ENCODE measurements at places on chromosomes 7 and 10.

- H3K36me3 ChIP-seq = no peaks in the 10 kb centered on the region
- no peak for DNase-seq
- H3K4me3 ChIP-seq = no peak overlapping the region
- H3K27ac ChIP-seq = no peak overlapping the region
- H3K4me1 ChIP-seq = no peaks in the 10 kb centered on the region
These were observed 7.4 kb upstream of the LRRC18 start for GRCh38 chr10:48946891-48947500.

DNA sequence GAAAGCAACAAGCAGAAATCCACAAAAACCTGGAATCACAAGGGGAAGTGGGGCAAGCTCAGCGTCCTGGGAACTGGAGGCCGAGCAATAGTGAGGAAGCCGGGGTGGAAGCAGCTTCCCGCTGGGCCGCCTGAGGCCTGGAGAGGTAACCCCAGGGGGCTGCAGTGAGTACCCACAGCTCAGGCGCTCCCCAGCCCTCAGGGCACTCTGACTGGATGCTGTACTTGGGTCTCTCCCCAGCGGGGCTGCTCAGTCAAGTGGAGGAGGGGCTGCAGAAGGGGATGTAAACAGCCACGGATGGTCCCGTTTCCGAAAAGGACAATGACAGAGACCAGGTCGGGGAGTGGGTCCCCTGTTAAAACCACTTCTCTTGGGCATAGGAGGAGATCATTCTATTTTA lies 50.3 kb downstream of the SLIT1 start:
- H3K36me3 ChIP-seq = no peaks in the 10 kb centered on the region
- no peaks in the 10 kb centered on the region for H3K4me1 ChIP-seq
- H3K27me3 ChIP-seq = no peaks in the 10 kb centered on the region
- H3K4me3 ChIP-seq = no peak overlapping the region
- no peak for DNase-seq
- H3K27ac ChIP-seq = no peak overlapping the region

DNA sequence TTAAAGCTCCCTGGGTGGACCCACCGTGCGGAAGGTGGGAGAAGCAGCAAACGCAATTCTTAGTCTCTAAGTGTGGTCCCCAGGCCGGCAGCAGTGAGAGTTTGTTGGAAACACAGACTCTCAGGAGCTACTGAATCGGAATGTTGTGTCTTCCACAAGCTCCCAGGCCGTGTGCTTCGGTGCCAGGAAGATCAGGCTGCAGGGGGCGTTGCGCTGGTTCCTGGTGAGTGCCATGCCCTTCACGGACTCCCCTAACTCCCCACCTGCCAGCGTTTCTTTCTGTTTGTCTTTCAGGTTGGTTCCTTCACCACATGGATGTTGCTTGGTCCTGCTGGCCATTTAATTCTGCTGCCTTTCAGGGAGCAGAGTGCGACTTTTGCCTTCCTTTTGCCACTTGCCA lies 91.2 kb upstream of the PITRM1 start:
- no peaks in the 10 kb centered on the region for H3K36me3 ChIP-seq
- H3K4me1 ChIP-seq = no peaks in the 10 kb centered on the region
- H3K27me3 ChIP-seq = no peaks in the 10 kb centered on the region
- no peak overlapping the region for H3K4me3 ChIP-seq
- H3K27ac ChIP-seq = peak overlapping the region; percentile 84
- no peak for DNase-seq

GRCh38 chr10:129730272-129730992 lies 233.6 kb downstream of the EBF3 start:
- H3K27me3 ChIP-seq = no peaks in the 10 kb centered on the region
- no peaks in the 10 kb centered on the region for H3K36me3 ChIP-seq
- H3K4me1 ChIP-seq = no peaks in the 10 kb centered on the region
- no peak for DNase-seq
- H3K27ac ChIP-seq = no peak overlapping the region

- no peak overlapping the region for H3K4me3 ChIP-seq
- no peak for DNase-seq
- H3K27me3 ChIP-seq = no peaks in the 10 kb centered on the region
These were observed 322.8 kb upstream of the SORCS1 start for GRCh38 chr10:107487284-107487683.

- H3K4me3 ChIP-seq = no peak overlapping the region
- H3K4me1 ChIP-seq = no peaks in the 10 kb centered on the region
- no peak overlapping the region for H3K27ac ChIP-seq
- no peaks in the 10 kb centered on the region for H3K27me3 ChIP-seq
- no peaks in the 10 kb centered on the region for H3K36me3 ChIP-seq
- no peak for DNase-seq
These were observed 256.4 kb upstream of the SLC26A5 start for GRCh38 chr7:103702454-103702853.

GRCh38 chr7:41133690-41134299 lies 569.1 kb downstream of the INHBA start:
- H3K27ac ChIP-seq = no peak overlapping the region
- H3K36me3 ChIP-seq = no peaks in the 10 kb centered on the region
- no peaks in the 10 kb centered on the region for H3K4me1 ChIP-seq
- no peak overlapping the region for H3K4me3 ChIP-seq
- DNase-seq = no peak
- H3K27me3 ChIP-seq = no peaks in the 10 kb centered on the region

DNA sequence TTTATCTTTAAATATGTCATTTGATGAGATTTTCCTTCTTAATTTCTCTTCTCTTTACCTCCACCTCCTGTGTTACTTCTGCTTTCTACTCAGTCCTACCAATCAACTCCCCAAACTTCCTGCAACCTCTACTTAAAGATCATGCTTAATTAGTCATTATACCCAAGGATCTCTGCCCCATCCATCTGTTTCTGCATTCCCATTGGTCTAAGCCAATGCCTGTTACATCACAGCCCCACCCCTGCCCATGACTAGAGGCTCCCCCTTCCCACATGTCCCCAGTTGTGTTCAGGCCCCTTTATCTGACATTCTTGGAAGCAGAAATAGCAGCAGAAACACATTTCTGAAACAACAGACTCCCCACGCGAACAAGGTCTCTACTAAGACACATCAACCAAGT lies 319.1 kb upstream of the NFE2L3 start:
- no peaks in the 10 kb centered on the region for H3K36me3 ChIP-seq
- H3K27me3 ChIP-seq = no peaks in the 10 kb centered on the region
- no peaks in the 10 kb centered on the region for H3K4me1 ChIP-seq
- no peak overlapping the region for H3K27ac ChIP-seq

- no peaks in the 10 kb centered on the region for H3K4me1 ChIP-seq
- no peaks in the 10 kb centered on the region for H3K27me3 ChIP-seq
- DNase-seq = no peak
These were observed 15.5 kb upstream of the C10orf71 start for GRCh38 chr10:49283491-49283890.

DNA sequence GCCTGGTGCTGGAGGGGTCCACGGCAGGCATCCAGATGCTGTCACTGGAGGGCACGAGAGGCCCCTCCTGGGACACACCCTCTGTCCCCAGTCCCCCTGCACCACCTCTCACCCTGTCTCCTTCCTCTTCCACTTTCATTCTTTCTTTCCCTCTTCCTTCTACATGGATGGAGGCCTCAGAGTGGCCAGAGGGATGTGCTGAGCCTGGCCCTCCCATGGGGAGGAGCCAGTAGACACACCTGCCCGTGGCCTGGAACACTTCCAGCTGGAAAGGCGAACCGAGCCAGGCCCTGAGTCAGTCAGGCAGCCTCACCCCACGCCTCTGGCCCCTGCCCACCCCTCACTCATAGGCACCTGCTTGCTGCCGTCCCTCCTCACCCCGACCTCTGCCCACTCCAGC lies 55.9 kb upstream of the MXI1 start:
- peak overlapping the region; percentile 45 for H3K27ac ChIP-seq
- H3K4me1 ChIP-seq = no peaks in the 10 kb centered on the region
- DNase-seq = peak; percentile 63
- H3K27me3 ChIP-seq = no peaks in the 10 kb centered on the region
- no peaks in the 10 kb centered on the region for H3K36me3 ChIP-seq

- peaks cover 6% of the 10 kb centered on the region for H3K27me3 ChIP-seq
- no peak for DNase-seq
- H3K36me3 ChIP-seq = no peaks in the 10 kb centered on the region
- no peak overlapping the region for H3K4me3 ChIP-seq
- H3K27ac ChIP-seq = no peak overlapping the region
- H3K4me1 ChIP-seq = no peaks in the 10 kb centered on the region
These were observed 48.4 kb upstream of the CRTAC1 start for GRCh38 chr10:98078774-98079173.

DNA sequence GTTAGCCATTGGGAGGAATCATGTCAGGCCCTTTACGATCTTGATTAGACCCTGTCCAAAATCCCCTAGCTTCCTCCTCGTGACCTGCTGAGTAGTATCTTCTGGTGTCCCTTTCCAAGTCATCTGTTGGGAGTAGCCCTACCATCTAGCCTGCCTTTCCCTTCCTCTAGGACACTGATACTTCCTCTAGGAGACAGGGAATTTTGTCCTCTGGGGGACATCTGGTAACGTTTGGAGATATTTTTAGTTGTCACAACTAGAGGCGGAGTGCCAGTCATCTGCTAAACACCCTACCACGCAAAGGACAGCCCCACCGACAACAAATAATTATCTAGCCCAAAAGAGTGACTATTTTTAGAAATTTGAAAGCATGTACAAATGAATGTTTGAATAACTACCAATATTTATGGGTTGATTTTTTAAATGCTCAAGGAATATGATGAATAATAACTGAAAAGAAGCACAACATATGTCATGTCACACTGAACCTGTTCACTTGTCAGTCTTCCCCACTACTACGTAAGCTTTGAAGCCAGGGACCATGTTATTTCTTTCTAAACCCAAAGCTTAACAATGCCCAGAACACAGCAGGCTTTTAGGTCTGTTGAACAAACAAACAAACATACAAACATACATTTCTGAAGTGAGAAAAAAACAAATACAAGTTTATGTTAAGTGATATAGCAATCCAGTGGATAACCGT lies 105.9 kb downstream of the ARHGAP12 start:
- no peak overlapping the region for H3K27ac ChIP-seq
- H3K4me1 ChIP-seq = no peaks in the 10 kb centered on the region
- H3K36me3 ChIP-seq = no peaks in the 10 kb centered on the region
- no peaks in the 10 kb centered on the region for H3K27me3 ChIP-seq
- no peak overlapping the region for H3K4me3 ChIP-seq

DNA sequence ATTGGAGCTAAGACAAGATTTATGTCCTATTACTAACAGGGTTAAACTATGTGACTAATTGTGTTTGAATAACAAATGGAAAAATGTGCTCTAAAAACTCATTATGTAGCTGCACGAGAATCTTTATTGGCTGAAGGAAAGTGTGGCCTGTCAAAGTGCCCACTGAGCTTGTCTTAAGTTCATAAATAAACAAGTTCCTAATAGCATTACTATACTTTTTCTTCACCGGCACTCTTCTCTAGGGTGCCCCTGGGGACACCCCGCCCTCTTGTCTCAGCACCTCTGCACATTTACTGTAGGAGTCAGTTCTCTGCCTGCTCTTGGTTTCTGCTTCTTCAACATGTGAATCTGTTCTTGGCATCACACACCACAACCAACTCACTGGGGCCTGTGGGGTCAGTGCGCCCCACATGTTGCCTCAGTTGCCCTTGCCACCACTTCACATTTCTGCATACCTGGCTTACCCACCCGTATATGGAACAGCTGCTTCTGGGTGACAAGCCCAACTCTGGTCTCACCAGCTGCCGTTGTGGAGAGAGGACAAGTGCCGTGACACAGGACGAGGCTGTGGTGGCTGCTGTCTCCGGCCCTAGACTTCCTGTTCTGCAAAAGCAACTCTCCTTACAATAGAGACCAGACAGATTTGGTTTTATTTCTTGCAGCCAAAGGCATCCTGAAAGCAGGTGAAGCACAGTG lies 96.3 kb upstream of the DDC start:
- no peak overlapping the region for H3K4me3 ChIP-seq
- H3K27ac ChIP-seq = no peak overlapping the region
- no peak for DNase-seq
- H3K36me3 ChIP-seq = no peaks in the 10 kb centered on the region
- peaks cover 5% of the 10 kb centered on the region for H3K4me1 ChIP-seq

DNA sequence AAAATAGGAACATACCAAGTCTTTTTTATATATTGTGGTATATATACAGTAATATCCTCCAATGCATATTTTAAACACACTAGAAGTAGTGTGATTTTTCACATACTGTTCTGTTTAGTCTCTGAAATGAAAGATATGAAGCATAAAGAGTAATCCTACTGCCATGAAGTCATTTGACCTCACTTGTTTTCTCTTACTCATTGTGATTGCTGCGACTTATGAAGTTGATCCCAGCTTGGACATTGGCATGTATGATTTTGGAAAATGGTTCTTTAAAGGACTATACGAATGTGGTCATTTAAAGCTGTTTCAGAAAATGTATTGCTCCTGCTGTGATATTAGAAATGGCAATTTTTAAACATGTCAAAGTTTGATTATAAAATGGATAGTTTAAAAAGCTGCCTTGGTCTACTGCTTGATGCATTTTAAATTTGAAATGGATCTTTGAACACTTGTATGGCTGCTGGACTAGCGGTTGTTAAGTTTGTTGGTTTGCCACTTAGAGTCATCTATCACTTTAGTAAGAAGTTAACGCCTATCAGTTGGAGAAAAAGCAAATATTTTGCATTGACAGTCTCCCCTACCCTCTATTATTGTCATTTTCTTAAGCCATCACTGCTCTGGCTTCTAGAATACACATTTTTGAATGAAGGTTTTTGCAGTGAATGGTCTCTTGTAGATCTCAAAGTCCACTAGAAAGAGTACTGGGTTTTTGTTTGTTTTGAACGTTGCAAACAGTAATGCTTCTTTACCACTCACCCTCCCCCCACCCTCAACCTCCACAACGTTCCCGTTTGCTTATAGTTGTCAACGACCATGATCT lies 881 bp upstream of the PCGF5 start:
- H3K36me3 ChIP-seq = no peaks in the 10 kb centered on the region
- peak overlapping the region; percentile 88 for H3K4me3 ChIP-seq
- H3K27ac ChIP-seq = peak overlapping the region; percentile 91
- DNase-seq = no peak

- H3K4me3 ChIP-seq = no peak overlapping the region
- H3K36me3 ChIP-seq = no peaks in the 10 kb centered on the region
- H3K27ac ChIP-seq = peak overlapping the region; percentile 4
- H3K4me1 ChIP-seq = no peaks in the 10 kb centered on the region
- H3K27me3 ChIP-seq = no peaks in the 10 kb centered on the region
- no peak for DNase-seq
These were observed 180.5 kb downstream of the NRP1 start for GRCh38 chr10:33153968-33154327.

GRCh38 chr10:52818019-52818418 lies 45.4 kb upstream of the MBL2 start:
- H3K27me3 ChIP-seq = no peaks in the 10 kb centered on the region
- H3K4me1 ChIP-seq = no peaks in the 10 kb centered on the region
- H3K36me3 ChIP-seq = no peaks in the 10 kb centered on the region
- no peak overlapping the region for H3K4me3 ChIP-seq
- no peak for DNase-seq
